ENCODE measurements at places on chromosomes 5 and 9.

DNA sequence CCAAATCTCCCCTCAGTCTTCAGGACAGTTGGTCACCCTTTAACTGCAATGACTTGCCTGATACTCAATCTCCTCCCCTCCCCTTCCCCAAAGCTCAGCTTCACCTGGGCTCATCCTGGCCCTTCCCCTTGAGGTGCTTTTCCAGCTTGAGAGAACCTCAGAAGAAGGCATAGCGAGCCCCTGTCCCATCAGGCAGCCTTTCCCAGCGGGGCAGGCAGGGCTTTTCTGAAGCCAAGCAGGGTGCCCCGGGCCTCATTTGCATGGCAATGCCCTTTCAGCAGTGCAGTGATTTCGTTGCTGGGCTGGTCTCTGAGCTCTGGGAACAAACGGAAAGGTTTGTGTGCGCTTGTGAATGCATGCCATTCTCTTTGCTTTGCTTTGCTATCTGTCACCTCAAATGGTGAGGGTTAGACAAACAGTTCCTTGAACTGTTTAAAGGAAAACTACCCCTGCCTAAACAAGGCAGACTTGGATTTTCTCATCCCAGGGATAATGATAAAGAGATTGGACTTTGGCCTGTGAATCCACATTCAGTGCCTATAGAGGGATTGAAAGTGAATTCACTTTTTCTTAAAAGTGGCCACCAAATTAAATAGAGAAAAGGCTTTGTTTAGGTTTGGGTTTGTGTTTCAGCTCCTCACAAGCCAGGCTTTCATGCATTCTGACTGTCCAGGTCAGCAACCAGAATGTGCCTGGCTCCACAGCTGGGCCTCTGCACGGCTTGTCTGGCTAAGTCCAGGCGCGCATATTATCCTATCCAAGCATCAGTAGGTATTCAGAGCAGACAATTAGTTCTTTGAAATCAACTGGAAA is 165.3 kb downstream of the ZNF608 start:
- peak; percentile 79 for DNase-seq

DNA sequence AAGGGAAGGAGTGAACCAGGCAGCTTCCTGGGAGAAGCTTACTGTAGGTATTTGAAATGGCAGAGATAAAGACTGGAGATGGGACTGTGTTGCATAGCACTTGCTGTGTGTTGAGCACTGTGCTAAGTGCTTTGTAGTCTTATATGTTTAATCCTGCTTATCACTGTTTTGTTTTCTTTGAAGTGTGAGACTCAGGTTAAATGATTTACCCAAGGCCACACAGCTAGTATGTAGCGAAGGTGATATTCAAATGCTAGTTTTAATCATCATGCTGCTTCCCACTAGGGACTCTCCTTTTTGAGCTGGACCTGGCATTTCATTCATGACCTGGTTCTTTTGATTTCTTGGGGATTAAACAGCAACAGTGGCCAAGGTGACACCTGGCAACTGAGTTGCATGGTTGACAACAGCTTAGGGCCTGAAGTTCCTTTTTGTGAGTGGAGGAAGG is 35.3 kb upstream of the SPRY4 start:
- DNase-seq, result no peak

GRCh38 chr5:54581831-54582548 is 64.4 kb downstream of the SNX18 start:
- no peak for DNase-seq

DNA sequence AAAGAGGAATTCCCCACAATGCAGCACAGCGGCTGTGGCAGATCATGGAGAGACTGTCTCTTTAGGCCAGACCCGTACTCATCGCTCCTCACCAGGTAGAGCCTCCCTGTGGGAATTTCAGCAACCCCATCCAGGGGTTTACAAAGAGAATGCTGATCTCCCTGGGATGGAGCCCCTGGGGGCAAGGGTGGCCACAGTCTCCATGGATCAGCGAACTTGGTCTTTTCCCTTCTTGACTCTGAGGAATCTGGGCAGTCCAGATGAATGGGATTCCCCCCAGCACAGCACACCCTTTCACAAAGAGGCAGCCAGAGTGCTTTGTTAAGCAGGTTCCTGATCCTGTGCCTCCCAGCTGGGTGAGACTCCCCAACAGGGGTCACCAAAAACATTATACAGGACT is 108.7 kb upstream of the RGMB start:
- no peak for DNase-seq

DNA sequence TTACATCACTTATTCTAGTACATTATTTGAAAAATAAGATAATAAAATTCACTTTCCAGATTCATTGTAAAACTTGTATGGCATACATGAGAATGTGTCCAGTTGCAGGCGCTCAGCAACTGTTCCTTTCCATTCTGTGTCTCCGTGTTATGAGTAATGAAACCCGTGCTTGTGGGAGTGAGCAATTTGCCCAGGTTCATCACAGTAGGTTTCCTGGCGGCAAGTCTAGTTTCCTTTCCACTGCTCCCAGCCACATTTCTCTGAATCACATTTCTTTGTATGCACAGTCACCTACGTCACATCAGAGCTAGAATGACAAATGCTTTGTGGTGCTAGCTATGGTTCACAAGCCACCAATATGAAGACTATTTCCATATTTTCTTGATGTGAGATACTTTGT is 39.9 kb downstream of the MOCS2 start:
- DNase-seq, result no peak

- no peak for DNase-seq
Measured at GRCh38 chr9:1910269-1910811, 104.8 kb upstream of the SMARCA2 start.

GRCh38 chr9:70639853-70640814 is 225.7 kb upstream of the KLF9 start:
- peak; percentile 64 for DNase-seq

GRCh38 chr9:125106285-125106893 is 36.9 kb downstream of the SCAI start:
- DNase-seq, result no peak

DNA sequence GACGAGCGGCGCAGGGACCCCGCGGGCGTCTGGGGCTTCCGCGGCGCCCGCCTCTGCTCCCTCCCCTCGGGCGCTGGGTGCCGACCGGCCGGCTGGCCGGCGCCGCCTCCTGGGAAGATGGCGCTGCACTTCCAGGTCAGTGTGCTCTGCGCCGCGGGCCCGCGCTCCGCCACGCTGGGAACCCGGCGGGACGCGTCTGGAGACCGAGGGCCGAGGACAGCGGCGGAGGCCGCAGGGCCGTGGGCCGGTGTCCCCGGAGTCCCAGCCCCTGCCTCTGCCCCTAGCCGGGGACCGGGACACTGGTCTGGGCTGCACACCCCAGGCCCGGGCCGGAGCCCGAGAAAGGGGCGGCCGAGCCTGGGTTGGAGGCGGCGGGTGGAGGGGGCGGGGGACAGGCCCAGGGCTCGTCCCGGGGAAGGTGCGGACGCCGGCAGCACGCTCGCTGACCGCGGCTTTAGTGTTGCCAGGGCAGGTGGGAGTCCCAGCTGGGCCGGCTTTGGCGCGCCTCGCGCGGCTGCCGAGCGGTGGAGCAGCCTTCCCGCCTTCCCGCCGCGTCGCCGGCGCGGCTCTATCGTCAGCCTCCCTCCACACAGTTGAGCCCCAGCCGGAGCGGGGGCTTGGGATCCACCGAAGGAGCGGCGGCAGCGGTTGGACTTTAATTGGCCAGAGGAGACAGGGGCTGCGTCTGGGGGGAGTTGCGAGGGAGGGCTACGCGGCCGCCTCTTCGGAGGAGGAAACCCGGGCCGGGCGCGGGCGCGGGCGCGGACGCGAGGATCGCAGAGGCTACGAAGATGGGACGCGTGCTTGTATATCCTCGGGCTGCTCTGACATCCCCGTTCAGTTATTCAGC is at the start of gene RANBP17:
RANBP17 (plus strand) TSS at position 102 of the 850 bp plus-strand sequence.
- DNase-seq, result peak; percentile 71

- DNase-seq, result no peak
Measured at GRCh38 chr9:72674961-72675360, 153.6 kb downstream of the TMC1 start.

GRCh38 chr5:25009063-25009462 is 364.3 kb upstream of the CDH10 start:
- DNase-seq, result no peak

Measured in neuronal stem cell (in vitro differentiated cells).